CD4-positive, alpha-beta T cell treated with Interleukin-21 for 1 hour (primary cell): ENCODE measurements at places on chromosomes 12 and 14.

GRCh38 chr14:72613231-72613974 lies 280.5 kb downstream of the DPF3 start:
- no peak for DNase-seq

- no peak for DNase-seq
These were observed 178.8 kb downstream of the ETNK1 start for GRCh38 chr12:22803725-22804124.

DNA sequence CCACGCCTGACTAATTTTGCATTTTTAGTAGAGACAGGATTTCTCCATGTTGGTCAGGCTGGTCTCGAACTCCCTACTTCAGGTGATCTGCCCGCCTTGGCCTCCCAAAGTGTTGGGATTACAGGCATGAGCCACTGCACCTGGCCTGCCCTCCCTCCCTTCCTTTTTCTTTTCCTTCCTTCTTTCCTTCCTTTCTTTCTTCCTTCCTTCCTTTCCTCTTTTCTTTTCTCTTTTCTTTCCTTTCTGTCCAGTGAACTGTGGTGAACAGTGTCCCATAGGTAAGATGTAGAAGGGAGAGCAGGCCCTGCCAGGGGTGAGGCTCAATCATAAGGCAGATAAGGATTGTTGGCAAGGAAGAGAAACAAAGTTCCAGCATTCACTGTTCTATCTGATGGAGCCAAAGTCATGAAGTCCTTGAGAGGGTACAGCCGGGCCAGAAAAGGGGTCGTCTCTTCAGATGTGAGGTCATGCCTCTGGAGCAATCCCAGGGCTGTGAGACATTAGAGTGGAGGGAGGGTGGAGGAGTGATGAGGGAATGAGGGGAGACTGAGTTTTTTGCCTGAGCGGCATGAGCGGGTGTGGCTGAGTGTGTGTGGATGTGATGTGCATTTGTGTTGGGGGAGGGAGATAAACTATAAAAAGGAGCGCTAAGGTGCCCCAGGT lies 4.2 kb upstream of the MLF2 start:
- DNase-seq = no peak

DNA sequence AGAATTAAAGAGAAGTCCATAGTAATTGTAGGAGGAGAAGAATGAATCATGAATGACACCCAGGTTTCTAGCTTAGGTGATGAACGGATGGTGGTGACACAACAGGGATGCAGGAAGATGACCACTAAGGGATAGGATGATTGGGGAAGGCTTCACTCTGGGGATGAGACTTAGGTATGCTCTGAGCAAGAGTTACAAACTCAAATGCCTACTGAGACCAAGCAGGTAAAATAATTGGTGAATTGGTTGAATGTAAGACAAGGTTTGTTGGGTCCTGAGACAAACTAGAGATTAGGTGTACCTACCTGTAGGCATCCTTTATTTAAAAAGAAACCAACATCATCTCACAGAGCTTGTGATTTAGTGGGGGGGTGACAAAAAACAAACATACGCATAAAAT lies 116.3 kb downstream of the CFAP54 start:
- DNase-seq = no peak

DNA sequence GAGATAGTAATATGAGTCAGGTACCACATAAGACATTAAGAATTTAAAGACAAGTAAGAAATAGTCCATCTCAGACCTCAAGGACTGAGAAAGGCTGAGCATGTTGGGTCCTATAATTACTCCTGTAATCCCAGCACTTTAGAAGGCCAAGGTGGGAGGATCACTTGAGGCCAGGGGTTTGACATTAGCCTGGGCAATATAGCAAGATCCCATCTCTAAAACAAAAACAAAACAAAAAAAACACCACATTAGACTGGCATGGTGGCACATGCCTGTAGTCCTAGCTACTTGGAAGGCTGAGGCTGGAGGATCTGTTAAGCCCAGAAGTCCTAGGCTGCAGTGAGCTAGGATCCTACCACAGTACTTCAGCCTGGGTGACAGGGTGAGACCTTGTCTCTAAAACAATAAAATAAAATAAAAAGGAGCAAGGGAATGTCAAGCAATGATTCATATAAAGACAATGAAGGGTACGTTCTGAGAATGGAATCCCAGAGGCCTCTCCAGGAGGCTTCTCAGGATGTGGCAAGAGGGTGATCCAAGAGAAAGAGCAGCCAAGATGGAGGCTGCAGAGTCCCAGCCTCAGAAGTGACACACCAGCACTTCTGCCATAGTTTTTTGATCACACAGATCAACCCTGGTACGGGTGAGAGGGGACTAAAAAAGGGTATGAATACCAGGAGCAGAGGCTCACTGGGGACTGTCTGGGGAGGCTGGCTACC lies 206.4 kb downstream of the CRADD start:
- no peak for DNase-seq

- DNase-seq = no peak
These were observed 9.9 kb downstream of the CCDC175 start for GRCh38 chr14:59566725-59567124.

DNA sequence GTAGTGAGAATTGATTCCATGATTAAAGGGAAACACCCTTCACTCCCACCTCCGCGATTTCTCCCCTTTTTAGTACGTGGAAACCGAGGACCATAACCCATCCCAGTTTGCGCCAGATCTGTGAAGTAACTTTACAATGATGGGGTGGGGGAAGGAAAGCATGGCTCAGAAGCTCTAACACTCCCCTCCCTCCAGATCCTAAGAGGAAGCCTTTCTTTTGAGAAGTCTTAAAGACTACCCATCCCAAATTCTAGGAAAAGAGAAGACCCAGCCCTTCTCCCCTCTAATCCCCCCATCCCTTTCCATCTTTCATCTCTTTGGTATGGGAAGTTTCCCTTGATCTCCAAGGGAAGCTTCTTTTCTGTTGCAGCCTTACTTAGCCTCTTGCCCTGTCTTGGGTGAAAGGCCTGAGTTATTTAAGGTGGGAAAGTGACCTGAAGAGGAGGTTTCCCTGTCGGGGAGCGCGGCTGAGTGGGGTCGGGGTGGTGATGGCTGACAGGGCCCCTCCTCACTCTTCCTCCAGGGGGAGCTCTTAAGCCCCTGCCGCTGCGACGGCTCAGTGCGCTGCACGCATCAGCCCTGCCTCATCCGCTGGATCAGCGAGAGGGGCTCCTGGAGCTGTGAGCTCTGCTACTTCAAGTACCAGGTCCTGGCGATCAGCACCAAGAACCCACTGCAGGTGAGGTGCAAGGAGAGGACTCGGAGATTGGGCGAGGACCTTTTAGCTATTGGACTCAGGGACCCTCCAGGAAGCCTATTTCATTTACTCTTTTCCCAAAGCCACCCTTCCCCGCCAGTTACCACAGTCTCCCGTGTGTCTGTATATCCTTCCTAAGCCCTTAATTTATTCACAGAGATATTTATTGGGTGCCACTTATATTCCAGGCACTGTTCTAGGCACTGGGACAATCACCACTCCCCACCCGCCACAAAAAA lies 1.8 kb downstream of the MARCHF9 start:
- peak; percentile 79 for DNase-seq

DNA sequence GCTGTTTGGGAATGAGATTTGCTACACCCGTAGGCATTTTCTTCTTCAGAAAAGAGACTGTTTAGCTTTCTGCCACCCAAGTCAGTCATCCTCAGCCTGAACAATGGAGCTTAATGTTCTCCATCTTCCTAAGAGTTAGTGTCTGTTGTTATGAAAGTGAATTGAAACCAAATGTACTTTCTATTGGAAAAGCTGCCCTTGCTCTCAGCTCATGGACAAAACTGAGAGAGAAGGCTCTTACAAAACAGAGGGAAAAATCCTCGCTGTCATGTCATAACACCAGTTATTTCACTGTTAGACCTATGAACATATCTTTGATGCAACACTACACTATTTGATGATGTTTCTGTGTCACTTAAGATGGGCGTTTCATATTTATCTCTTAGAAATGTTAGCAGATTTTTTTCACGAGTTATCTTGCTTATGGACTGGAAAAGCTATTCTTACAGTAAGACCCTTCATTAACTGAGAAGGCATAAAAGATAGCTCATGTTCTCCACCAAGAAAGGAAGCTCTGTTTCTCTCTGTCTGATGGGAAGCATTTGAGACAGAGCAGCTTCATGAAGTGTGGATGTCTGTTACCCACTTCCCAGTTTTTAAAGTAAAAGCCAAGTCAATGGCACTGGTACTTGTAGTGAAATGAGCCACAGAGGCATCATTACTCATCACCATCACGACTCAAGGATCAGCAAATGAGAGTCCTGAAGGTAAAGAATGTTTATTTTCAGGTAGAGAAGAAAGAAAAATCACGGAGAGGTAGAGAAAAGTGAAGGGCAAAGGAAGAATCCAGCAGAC lies 483.9 kb downstream of the ZFP36L1 start:
- no peak for DNase-seq

- DNase-seq = no peak
These were observed 57.9 kb downstream of the NAV3 start for GRCh38 chr12:77888611-77889010.

- DNase-seq = no peak
These were observed 23.4 kb downstream of the POLR3B start for GRCh38 chr12:106380954-106381353.

GRCh38 chr14:98957211-98958047 lies 314.6 kb downstream of the BCL11B start:
- DNase-seq = no peak

DNA sequence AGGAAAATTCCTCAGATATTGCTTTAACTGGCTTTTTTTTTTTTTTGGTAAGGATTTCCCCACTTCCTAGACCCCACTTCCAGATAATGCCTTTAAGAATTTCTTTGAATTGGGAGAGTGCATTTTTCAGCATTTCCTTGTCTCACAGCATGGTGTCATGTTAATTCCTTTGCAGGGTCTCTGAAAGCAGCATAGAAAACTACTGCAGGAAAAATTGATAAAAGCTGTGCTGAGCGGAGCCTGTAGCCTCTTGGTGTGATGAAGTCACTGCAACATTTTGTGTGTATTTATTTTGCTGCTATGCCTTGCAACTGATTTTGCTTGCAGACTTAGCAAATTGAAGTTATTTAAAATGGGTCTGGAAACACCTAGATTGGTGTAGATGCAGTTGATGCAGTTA lies 2.7 kb downstream of the ANO4 start:
- no peak for DNase-seq

GRCh38 chr12:11885261-11886038 lies 185.3 kb upstream of the BCL2L14 start:
- DNase-seq = no peak

- DNase-seq = no peak
These were observed 46.1 kb upstream of the OTOGL start for GRCh38 chr12:80053051-80053790.

DNA sequence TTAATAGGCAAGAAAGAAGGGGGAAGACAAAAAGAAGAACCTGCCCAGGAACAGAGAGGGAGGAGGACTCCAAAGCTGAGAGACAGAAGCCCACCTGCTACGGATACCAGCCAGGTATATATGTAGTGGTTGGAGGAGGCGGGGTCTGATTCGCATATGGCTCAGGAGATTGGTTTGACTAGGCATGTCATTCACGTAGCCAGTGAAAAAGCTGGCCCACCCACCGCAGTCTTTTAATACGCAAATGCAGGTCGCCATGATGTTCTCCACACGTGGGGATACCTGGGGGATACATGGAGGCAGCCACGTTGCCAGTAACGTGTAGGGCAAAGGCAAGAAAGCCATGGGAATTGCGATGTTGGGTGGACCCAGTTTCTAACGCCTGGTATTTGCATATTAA lies 73.2 kb downstream of the NTS start:
- DNase-seq = no peak

DNA sequence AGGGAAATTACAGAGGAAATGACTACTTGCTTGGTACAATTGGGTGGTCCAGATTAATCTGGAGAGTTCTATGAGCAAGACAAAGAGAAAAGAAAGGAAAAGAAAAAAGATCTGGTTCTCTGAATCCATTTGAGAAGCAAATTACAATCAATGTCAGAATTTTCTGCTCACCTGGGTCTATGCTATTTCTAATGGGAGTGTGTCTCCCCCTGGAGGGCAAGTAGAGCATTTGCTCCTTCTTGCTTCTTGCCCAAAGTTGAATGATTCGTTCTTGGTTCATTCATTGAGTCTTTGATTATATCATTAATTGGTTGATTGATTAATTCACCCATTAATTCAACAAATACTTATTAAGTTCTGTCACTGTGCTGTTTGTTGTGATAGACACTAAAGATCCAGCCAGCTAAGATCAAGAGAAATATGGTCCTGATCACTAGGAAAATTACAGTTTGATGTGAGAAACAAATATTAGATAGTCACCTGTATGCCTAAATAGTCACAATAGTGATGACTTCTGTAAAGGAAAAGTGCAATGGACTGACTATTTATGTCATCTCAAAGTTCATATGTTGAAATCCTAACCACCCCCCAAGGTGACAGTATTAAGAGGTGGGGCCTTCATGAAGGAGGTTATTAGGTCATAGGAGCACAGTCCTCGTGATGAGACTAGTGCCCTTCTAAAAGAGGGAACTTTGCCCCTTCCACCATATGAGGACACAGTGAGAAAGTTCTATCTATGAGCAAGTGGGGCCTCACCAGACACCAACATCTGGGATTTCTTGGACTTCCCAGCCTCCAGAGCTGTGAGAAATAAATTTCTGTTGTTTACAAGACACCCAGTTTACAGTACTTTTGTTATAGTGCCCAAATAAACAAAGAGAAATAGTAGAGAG lies 8.0 kb upstream of the ASB8 start:
- peak; percentile 78 for DNase-seq

- no peak for DNase-seq
These were observed 144.1 kb upstream of the AMIGO2 start for GRCh38 chr12:47223848-47224213.

GRCh38 chr12:131606218-131606901 lies 104.5 kb upstream of the SFSWAP start:
- peak; percentile 13 for DNase-seq

DNA sequence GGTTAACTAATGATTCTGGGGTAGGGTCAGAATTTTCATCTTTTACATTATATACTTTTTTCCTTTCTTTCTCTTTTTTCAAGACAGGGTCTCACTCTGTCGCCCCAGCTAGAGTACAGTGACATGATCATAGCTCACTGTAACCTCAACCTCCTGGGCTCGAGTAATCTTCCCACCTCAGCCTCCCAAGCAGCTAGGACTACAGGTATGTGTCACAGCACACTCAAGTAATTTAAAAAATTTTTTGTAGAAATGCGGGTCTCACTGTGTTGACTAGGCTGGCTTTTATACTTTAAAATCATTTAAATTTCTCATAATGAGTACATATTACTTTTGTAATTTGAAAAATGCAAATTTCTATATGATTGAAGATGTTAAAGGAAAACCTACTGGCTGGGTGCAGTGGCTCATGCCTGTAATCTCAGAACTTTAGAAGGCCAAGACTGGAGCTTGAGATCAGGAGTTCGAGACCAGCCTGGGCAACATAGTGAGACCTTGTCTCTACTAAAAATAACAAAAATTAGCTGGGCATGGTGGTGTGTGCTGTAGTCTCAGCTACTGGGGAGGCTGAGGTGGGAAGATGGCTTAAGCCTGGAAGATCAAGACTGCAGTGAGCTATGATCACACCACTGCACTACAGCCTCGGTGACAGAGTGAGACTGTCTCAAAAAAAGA lies 25.7 kb downstream of the R3HDM2 start:
- DNase-seq = no peak

DNA sequence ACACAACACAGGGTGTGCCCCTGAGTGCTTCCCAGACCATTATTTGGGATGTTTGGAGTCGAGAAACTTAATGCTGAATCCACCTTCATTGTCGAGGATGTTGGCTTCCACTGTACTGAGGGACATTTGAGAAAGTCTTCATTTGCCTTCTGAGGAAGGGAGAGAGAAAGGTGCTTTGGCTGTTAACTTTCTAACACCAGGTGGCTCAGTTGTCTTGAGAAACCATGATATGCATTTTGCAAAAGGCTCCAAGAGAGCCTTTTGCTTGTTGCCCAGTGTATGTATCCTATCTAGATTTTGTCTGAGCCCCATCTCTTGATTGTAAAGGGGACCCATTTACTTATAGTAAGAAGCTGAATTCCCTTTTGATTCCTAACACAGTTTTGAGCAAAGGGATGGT lies 28.6 kb upstream of the NRXN3 start:
- DNase-seq = no peak
